ENCODE measurements at places on chromosomes 16 and 17. TPM values are rescaled to one million over a fixed set of nuclear protein-coding genes. Genes with fewer than 3 reads are reported as not detected.

GRCh38 chr17:65407017-65407416 lies 154.4 kb downstream of the AXIN2 start:
- no peak overlapping the region for H3K4me3 ChIP-seq
- no peak for DNase-seq
- H3K27ac ChIP-seq, result no peak overlapping the region
- no peaks in the 10 kb centered on the region for H3K36me3 ChIP-seq
- H3K4me1 ChIP-seq, result no peaks in the 10 kb centered on the region
- no peaks in the 10 kb centered on the region for H3K27me3 ChIP-seq

DNA sequence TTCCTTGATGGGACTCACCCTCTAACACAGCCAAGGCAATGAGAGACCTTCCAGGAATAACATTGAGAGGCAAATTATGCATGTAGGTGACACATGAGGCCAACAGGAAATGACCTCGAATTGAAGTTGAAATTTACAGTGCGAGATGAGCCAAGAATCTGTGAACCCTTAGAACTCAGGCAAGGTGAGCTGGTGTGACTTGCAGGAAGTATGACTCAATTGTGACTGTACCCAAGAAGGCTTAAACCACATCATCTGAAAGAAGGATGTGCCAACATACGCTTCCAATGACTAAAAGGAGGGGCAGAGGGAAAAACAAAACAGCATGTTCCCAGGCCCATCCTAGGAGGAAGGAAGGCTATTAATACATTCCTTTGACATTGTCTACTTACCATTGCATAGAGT lies 44.8 kb downstream of the PITPNC1 start:
- H3K27me3 ChIP-seq, result peaks cover 2% of the 10 kb centered on the region
- H3K4me1 ChIP-seq, result peaks cover 56% of the 10 kb centered on the region
- peak overlapping the region; percentile 93 for H3K27ac ChIP-seq

GRCh38 chr17:71176331-71176730 lies 944.5 kb upstream of the SOX9 start:
- DNase-seq, result no peak
- no peaks in the 10 kb centered on the region for H3K27me3 ChIP-seq
- H3K4me3 ChIP-seq, result no peak overlapping the region
- H3K4me1 ChIP-seq, result no peaks in the 10 kb centered on the region

DNA sequence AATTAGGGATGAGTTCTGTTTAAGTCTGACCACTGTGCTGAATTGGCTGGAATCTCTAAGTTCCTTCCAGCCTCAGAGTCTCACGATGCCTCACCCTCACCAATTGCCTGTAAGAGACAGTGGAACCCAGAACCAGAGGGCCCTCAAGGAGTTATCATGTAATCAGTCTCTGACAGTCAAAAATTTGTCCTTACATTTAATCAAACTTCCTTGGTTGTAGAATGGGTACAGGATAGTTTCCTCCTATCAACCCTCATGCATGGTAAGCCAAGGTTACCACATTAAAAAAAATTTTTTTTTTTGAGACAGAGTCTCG lies 83.2 kb downstream of the CDK5R1 start:
- H3K4me3 ChIP-seq, result no peak overlapping the region
- peaks cover 2% of the 10 kb centered on the region for H3K27me3 ChIP-seq
- no peak for DNase-seq
- no peaks in the 10 kb centered on the region for H3K36me3 ChIP-seq

- no peak overlapping the region for H3K27ac ChIP-seq
- no peak overlapping the region for H3K4me3 ChIP-seq
- H3K4me1 ChIP-seq, result peaks cover 5% of the 10 kb centered on the region
- H3K27me3 ChIP-seq, result peaks cover 5% of the 10 kb centered on the region
- no peak for DNase-seq
Observed at GRCh38 chr16:9056061-9056460, 35.4 kb upstream of the HAPSTR1 start.

- H3K4me1 ChIP-seq, result peaks cover 8% of the 10 kb centered on the region
- H3K36me3 ChIP-seq, result no peaks in the 10 kb centered on the region
- peaks cover 36% of the 10 kb centered on the region for H3K27me3 ChIP-seq
- no peak overlapping the region for H3K27ac ChIP-seq
- no peak overlapping the region for H3K4me3 ChIP-seq
Observed at GRCh38 chr16:58449768-58450167, 50.2 kb upstream of the NDRG4 start.

DNA sequence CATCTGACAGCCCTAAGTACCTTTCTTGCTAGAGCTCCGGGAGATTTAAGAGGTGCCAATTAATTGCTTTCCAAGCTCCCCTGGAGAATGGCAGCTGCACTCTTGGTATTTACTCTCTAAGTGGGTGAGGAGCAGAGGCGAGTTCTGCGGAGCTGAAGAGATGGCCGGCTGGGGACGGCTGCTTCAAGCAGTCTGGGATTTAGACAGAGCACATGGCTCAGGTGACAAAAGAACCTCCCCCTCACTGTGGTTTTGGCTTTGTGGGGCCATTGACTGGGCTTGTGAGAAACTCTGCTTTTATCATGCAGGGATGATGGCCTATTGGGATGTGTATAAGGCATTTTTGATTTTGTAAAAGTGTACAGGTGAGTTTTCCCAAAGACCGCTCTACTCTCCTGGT lies 239.3 kb upstream of the EEF2KMT start:
- no peak overlapping the region for H3K4me3 ChIP-seq
- H3K36me3 ChIP-seq, result no peaks in the 10 kb centered on the region
- no peaks in the 10 kb centered on the region for H3K27me3 ChIP-seq
- no peak for DNase-seq
- no peaks in the 10 kb centered on the region for H3K4me1 ChIP-seq

DNA sequence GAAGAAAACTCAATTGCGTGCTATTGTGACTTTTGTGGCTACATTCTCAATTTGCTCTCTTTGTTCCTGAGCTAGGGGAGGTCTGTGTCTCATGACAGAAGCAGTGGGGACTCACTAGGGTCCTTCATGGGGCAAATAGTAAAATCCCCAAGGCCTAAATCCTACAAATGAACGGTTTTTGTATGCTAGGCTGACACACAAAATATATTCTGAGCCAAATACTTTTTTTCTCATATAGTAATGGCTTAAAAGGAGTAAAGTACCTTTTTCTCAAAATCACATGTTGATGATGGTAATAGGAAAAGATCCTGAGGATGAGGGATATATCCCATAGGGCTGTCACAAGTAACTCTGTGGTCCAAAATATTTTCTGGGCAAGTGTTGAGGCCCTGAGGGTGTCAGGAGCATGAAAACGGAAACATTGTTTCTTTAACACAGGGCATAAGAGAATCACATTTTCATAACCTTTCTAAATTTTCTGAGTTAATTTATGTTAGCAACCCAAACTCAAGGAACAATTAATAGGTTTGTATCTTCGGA lies 77.5 kb upstream of the CNTNAP4 start:
- no peak overlapping the region for H3K4me3 ChIP-seq
- DNase-seq, result no peak
- no peak overlapping the region for H3K27ac ChIP-seq
- no peaks in the 10 kb centered on the region for H3K27me3 ChIP-seq

- no peak overlapping the region for H3K4me3 ChIP-seq
- H3K4me1 ChIP-seq, result peaks cover 6% of the 10 kb centered on the region
- H3K27me3 ChIP-seq, result peaks cover 17% of the 10 kb centered on the region
- no peak for DNase-seq
- H3K36me3 ChIP-seq, result no peaks in the 10 kb centered on the region
Observed at GRCh38 chr16:68768771-68769170, 31.7 kb downstream of the CDH1 start.

- H3K27ac ChIP-seq, result no peak overlapping the region
- no peaks in the 10 kb centered on the region for H3K4me1 ChIP-seq
- H3K36me3 ChIP-seq, result no peaks in the 10 kb centered on the region
- no peak for DNase-seq
- H3K27me3 ChIP-seq, result peaks cover 9% of the 10 kb centered on the region
Observed at GRCh38 chr17:27259356-27259755, 34.6 kb upstream of the WSB1 start.

GRCh38 chr17:27690882-27691281 lies 59.9 kb downstream of the LGALS9 start:
- DNase-seq, result no peak
- no peaks in the 10 kb centered on the region for H3K36me3 ChIP-seq
- H3K27me3 ChIP-seq, result peaks cover 9% of the 10 kb centered on the region
- H3K4me1 ChIP-seq, result no peaks in the 10 kb centered on the region

DNA sequence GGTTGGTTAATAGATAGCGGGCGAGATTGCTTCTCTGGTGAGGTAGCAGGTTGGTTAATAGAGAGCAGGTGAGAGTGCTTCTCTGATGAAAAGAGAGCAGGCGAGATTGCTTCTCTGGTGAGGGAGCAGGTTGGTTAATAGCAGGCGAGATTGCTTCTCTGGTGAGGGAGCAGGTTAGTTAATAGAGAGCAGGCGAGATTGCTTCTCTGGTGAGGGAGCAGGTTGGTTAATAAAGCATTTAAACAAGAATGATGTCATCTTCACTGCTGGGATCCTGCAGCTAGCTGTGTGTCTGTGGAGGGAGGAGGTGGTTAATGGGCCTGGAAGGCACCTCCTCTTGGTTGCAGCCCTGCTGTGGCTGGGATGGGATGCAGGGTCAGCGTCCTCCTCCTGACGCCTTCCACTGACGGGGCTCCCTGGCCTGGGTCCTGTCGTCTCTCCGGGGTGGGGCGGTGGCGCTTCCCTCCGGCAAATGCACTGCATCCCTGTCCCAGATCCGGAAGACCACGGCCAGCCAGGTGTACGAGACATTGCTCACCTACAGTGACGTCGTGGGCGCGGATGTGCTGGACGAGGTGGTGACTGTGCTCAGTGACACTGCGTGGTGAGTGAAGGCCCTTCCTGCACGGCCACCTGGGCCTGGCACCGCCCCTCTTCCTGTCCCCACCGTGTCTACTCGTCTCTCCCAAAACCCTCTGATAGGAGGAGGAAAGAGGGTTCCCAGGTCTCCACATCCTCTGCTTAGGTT lies 99.2 kb upstream of the ZNF750 start:
- peaks cover 25% of the 10 kb centered on the region for H3K36me3 ChIP-seq
- H3K4me3 ChIP-seq, result no peak overlapping the region
- no peaks in the 10 kb centered on the region for H3K27me3 ChIP-seq
- no peaks in the 10 kb centered on the region for H3K4me1 ChIP-seq
- DNase-seq, result peak; percentile 23
- H3K27ac ChIP-seq, result no peak overlapping the region

KRTAP2-2 gene
- not detected for total RNA-seq

MYH1 gene
- total RNA-seq, result not detected

ADAD2 gene
- not detected for total RNA-seq

HSF5 gene
- total RNA-seq, result 0.60 TPM

CDK3 gene
- total RNA-seq, result 7.5 TPM

PHOSPHO1 gene
- total RNA-seq, result not detected

CCL8 gene
- not detected for total RNA-seq

SLFN11 gene
- 47.5 TPM for total RNA-seq

CX3CL1 gene
- not detected for total RNA-seq

FOXJ1 gene
- 5.8 TPM for total RNA-seq

CES5A gene
- not detected for total RNA-seq

UTS2R gene
- total RNA-seq, result not detected

Measured in activated naive CD8-positive, alpha-beta T cell treated with anti-CD3 and anti-CD28 coated beads, Interleukin-2, amount 10 ng/mL, durations not matched to agents 7 days and 5 days (primary cell).